Esophagus squamous epithelium (tissue), 5 donors: ENCODE measurements at places on chromosomes 6 and 20.

GRCh38 chr6:25413207-25413905 is 134.2 kb downstream of the CARMIL1 start:
- H3K36me3 ChIP-seq: no peaks in the 10 kb centered on the region
- H3K27me3 ChIP-seq: no peaks in the 10 kb centered on the region
- H3K4me1 ChIP-seq: no peaks in the 10 kb centered on the region
- no peak overlapping the region for H3K4me3 ChIP-seq
- no peak overlapping the region for H3K27ac ChIP-seq

- no peak within 1 kb of the TSS for H3K27ac ChIP-seq
- no peak for DNase-seq
- no peaks in the 10 kb centered on the region for H3K36me3 ChIP-seq
- no peak within 1 kb of the TSS for H3K4me3 ChIP-seq
- no peaks in the 10 kb centered on the region for H3K27me3 ChIP-seq
- no peaks in the 10 kb centered on the region for H3K4me1 ChIP-seq
Measured at GRCh38 chr6:656460-657252, at the start of gene HUS1B. Gene HUS1B, minus strand, starts transcription at chr6:657100. Its CDS starts 156 bp downstream, at chr6:656944.

DNA sequence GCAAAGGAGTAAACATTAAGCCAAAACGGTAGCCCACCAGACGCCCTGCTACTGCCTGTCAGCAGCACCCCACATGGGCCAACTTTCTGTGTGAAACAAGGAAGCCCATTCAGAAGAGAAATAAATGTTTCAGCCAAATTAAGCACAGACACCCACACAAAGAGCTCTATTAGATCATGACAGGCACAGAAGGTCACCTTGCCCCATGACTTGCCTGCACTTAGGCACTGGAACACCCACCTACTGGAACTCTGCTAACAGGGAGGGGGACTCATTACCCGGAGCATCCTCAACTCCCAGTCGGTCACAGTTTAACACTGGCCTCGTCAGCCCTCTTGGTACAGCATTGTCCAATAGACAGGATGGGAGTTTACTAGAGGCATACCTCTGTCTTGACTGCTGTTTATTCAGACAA is 31.8 kb downstream of the GFOD1 start:
- H3K27me3 ChIP-seq: no peaks in the 10 kb centered on the region
- peak overlapping the region; percentile 84 for H3K27ac ChIP-seq
- DNase-seq: no peak
- no peak overlapping the region for H3K4me3 ChIP-seq
- peaks cover 41% of the 10 kb centered on the region for H3K4me1 ChIP-seq
- H3K36me3 ChIP-seq: peaks cover 23% of the 10 kb centered on the region

DNA sequence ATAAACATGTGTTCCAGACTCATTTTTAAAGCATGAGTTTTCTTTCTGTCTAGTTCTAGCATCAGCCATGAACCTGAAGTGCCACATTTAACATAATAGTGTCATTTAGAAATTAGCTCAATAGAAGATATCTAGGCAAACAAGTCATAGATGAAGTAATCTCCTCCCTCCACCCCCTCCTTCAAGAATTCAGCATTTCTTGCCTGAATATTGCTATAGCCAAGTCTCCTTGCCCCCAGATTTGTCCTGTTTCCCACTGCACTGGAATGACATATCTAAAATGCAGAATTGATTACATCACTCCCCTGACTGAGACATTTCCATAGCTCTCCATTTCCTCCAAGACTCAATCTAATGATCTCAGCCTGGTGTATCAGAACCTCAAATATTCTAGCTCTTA is 134.9 kb upstream of the BACH2 start:
- H3K27me3 ChIP-seq: no peaks in the 10 kb centered on the region
- no peaks in the 10 kb centered on the region for H3K36me3 ChIP-seq
- DNase-seq: no peak
- no peaks in the 10 kb centered on the region for H3K4me1 ChIP-seq
- H3K27ac ChIP-seq: no peak overlapping the region
- no peak overlapping the region for H3K4me3 ChIP-seq

GRCh38 chr6:41711323-41712038 is 23.9 kb downstream of the TFEB start:
- no peaks in the 10 kb centered on the region for H3K36me3 ChIP-seq
- peaks cover 58% of the 10 kb centered on the region for H3K4me1 ChIP-seq
- DNase-seq: no peak
- H3K27ac ChIP-seq: peak overlapping the region; percentile 80
- H3K4me3 ChIP-seq: no peak overlapping the region
